Body of pancreas (tissue), 4 donors: ENCODE measurements at places on chromosomes 5 and 9. TPM values are rescaled to one million over a fixed set of nuclear protein-coding genes. Genes with fewer than 3 reads are reported as not detected.

The PCYOX1L gene
- total RNA-seq, result 5.6 TPM

The EPB41L4B gene
- 122 TPM for total RNA-seq

The ORM2 gene
- total RNA-seq, result not detected

The HAPLN1 gene
- not detected for total RNA-seq

The SPINK6 gene
- not detected for total RNA-seq

The KCNV2 gene
- not detected for total RNA-seq

The GABRA1 gene
- total RNA-seq, result not detected

- H3K4me3 ChIP-seq, result no peak overlapping the region
- DNase-seq, result no peak
Observed at GRCh38 chr9:35948901-35949318, 9.0 kb downstream of the OR2S2 start.

GRCh38 chr5:36238502-36239295 is 3.0 kb downstream of the NADK2 start:
- DNase-seq, result no peak
- no peaks in the 10 kb centered on the region for H3K36me3 ChIP-seq
- H3K27ac ChIP-seq, result peak overlapping the region; percentile 99
- no peak overlapping the region for H3K4me3 ChIP-seq

- no peaks in the 10 kb centered on the region for H3K36me3 ChIP-seq
- H3K4me3 ChIP-seq, result no peak overlapping the region
- H3K4me1 ChIP-seq, result no peaks in the 10 kb centered on the region
- H3K27ac ChIP-seq, result no peak overlapping the region
Observed at GRCh38 chr9:111754800-111755199, 39.9 kb downstream of the SHOC1 start.

- H3K36me3 ChIP-seq, result peaks cover 5% of the 10 kb centered on the region
- no peak overlapping the region for H3K27ac ChIP-seq
- DNase-seq, result peak; percentile 50
- H3K4me1 ChIP-seq, result no peaks in the 10 kb centered on the region
- no peaks in the 10 kb centered on the region for H3K27me3 ChIP-seq
- H3K4me3 ChIP-seq, result no peak overlapping the region
Observed at GRCh38 chr9:114047717-114048116, 30.4 kb downstream of the AMBP start.

- H3K36me3 ChIP-seq, result no peaks in the 10 kb centered on the region
- H3K4me3 ChIP-seq, result no peak overlapping the region
- H3K4me1 ChIP-seq, result peaks cover 10% of the 10 kb centered on the region
- DNase-seq, result peak; percentile 56
- no peaks in the 10 kb centered on the region for H3K27me3 ChIP-seq
Observed at GRCh38 chr9:81522716-81523551, 166.4 kb downstream of the TLE1 start.

DNA sequence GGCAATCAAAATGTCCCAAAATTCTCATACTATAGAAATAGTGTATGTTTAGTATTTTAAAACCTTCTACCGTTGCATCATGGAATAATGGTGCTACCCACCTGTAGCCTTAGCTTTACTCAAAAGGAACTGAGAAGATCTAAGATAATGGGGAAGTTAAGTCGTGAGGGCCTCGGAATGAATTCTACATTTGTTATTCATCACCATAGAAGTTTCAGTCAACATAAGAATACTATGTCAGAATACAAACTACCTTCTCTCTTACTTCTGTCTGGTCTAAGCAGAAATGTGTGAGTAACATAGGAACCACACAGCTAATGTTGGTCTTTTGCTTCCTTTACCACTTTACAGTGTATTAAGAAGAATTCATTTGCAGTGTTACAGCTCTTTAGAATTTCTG is 43.2 kb downstream of the RFK start:
- no peaks in the 10 kb centered on the region for H3K36me3 ChIP-seq
- DNase-seq, result no peak
- no peaks in the 10 kb centered on the region for H3K27me3 ChIP-seq
- H3K4me3 ChIP-seq, result no peak overlapping the region
- H3K27ac ChIP-seq, result no peak overlapping the region
- H3K4me1 ChIP-seq, result no peaks in the 10 kb centered on the region

- H3K4me3 ChIP-seq, result no peak overlapping the region
- peaks cover 21% of the 10 kb centered on the region for H3K4me1 ChIP-seq
- H3K36me3 ChIP-seq, result peaks cover 26% of the 10 kb centered on the region
- no peaks in the 10 kb centered on the region for H3K27me3 ChIP-seq
Observed at GRCh38 chr9:136939996-136940525, 4.5 kb downstream of the FBXW5 start.

- no peaks in the 10 kb centered on the region for H3K4me1 ChIP-seq
- H3K4me3 ChIP-seq, result no peak overlapping the region
- DNase-seq, result peak; percentile 62
- H3K27me3 ChIP-seq, result peaks cover 3% of the 10 kb centered on the region
Observed at GRCh38 chr9:132575005-132575609, 7.3 kb upstream of the BARHL1 start.

DNA sequence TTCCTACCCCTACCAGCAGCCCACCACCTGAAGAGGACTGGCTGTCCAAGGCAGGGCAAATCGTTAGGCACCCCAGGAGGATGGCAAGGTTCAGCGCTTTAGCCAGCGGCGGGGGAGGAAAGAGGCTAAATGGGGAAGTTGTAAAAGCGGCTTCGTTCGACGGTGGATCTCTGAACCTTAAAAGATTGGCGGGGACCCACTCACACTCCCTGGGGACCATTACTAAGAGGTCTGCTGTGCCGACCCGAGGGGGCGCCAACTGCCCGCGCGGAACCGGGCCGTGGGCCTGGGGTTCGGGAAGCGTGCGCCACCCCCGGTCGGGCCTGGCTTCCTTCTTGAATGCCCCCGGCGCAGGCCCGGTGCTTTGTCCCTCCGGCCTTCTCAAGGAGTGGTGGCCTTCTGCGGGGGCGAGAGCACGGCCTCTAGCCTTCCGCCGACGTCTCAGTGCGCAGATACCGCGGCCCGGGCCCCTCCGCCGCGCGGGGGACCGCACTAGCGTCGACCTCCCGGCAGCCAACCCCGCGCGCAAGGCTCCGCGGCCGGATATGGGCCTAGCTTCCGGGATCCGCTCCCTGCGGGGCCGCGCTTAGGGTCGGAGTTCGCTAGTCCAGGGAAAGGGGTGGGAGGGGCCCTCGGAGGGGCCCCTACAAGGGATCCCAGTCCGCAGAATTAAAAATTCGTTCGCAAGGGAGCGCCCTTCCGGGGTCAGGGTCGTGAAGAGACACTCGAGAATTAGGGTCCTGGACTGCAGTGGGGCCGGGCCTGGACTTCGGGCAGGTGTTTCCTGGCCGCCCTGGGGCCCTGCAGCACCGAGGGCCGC is 10.5 kb downstream of the NR2F1-AS1 start:
- no peak overlapping the region for H3K4me3 ChIP-seq
- H3K36me3 ChIP-seq, result no peaks in the 10 kb centered on the region
- H3K27me3 ChIP-seq, result peaks cover 18% of the 10 kb centered on the region
- no peak for DNase-seq
- H3K27ac ChIP-seq, result no peak overlapping the region

DNA sequence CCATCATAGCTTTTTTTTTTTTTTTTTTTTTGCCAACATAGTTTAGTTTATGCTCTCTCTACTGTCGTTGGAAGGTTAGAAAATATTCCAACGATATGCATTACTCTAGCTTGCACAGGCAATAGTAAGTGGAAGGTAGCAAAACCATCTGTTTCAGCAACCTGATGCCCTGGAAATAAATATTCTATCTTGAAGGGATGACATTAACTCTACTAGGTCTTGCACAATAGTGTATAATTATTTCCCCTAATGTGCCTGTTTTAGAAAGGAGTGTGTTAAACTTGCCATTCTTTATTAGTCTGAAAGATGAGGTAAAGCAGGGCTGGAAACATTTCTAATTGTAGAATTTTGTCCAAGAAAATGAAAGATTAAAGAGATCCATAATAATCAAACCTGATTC is 111.0 kb downstream of the PCSK5 start:
- no peak overlapping the region for H3K4me3 ChIP-seq
- no peak for DNase-seq
- H3K27ac ChIP-seq, result no peak overlapping the region

DNA sequence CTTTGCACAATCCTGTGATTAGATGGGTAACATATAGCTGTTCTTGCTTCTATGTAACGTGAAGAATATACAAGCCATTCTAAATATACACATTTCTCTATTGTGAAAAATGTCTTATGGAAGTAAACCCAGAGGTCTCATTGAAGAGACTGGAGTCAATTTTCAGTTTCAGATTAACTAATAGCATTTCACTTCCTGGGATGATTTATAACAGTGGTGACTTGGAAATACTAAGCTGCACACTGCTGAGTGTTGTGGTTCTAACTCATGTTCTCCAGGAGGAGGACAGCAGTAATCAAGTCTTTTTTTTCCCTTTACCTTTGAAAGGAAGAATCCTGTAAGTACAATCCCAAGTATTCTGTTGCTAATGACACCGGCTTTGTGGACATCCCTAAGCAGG is 3.3 kb downstream of the CTSL start:
- peaks cover 22% of the 10 kb centered on the region for H3K4me1 ChIP-seq
- no peak overlapping the region for H3K4me3 ChIP-seq
- DNase-seq, result no peak
- H3K36me3 ChIP-seq, result peaks cover 5% of the 10 kb centered on the region
